ENCODE measurements at places on chromosomes 16 and 17.

DNA sequence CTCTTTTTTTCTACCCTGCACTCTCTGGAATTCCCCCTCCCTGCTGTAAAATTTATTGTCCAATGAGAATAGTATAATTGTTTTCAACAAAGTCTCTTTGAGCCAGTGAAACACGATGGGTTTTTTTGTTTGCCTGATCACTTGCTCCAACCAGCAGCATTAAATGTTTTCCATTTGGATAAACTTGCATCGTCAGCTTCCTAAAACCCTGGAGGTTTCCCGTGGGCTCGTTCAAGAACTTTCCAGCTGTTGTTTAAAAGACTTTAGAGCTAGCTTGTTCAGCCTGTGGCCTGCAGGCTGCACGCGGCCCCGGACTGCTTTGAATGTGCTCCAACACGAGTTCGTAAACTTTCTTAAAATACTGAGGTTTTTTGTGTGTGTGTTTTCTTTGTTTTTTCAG is 14.9 kb downstream of the NAGPA start:
- DNase-seq: no peak

DNA sequence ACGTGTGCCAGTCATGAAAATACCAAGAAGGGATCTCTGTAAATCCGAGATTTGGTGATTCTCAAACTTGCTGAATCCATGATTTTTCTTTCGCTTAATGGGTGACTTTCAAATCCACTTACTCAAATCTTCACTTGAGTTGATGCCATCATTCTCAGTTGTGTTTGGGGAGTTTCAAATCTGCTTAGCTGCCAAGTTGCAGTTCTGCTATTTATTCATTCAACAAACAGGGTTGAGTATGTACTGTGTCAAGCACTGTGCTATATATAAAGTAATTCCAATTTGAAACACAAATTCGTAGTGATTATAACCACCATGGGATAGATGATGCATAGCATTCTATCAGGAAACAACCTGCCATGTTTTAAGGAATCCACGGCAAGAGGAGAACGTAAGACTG is 394.3 kb downstream of the CDH13 start:
- DNase-seq: no peak

DNA sequence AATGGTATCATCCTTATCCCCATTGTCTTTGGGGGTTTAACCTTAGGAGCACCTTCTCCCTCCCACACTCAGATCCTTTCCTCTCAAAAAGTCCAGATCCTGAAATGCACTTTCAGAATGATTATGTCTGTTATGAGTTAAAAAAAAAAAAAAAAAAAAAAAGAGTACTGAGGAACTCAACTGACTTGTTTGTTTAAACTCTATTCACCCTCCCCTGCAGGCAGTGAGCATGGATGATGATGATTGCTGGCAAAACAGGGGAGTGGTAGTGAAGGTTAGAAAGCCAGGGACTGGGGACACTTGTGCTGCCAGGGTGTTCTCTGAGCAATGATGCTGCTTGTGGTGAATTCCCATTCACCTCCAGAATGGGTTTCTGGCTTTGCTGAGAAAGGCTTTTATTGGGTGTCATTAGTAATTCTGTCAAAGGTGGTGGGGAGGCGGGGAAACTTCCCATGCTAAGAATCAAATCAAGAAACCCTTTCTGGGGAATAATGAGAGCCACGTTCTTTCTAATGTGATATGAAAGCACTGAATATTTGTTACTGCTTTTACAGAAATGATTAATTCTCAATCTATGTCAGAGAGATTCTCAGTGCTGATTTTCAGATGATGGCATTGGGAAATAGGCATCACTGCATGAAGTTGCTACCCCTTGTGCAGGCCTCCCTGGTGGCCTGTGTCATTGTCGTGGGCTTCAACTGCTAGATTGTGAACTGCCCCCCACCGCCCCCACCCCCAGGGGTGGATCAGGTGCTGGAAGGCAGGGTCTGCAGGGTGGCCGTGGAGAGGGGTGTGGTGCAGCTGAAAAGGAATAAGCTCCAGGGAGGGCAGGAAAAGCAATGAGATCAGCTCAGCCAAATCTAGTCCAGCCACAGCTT is 14.1 kb downstream of the CCL4 start:
- no peak for DNase-seq

GRCh38 chr17:72545766-72546165 is 424.9 kb downstream of the SOX9 start:
- no peak for DNase-seq

GRCh38 chr16:9518581-9518980 is 427.1 kb downstream of the HAPSTR1 start:
- no peak for DNase-seq

GRCh38 chr16:785563-786535 is 2.3 kb downstream of the RPUSD1 start:
- DNase-seq: peak; percentile 58

- no peak for DNase-seq
These were observed 222.3 kb downstream of the GSG1L start for GRCh38 chr16:27841061-27841801.

DNA sequence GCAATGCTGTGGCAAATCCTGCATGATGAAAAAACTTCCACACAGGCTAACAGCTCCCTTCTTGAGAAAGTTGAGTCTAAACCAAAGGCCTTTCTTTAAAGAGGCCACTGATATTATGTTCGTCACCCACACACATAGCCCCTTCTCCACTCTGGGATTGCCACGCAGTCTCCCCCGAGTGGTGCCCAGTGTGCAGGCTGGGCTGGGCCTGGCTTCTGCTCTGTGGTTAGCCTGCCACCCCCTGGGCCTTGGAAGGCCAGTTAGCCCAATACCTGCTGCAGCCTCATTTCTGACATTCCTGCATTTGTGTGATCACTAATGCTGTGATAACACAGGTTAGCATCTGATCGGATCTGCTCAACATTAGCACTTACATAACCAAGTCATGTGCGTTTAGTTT is 44.8 kb downstream of the CDH3 start:
- DNase-seq: no peak

GRCh38 chr16:55042556-55043432 is 112.1 kb downstream of the IRX5 start:
- DNase-seq: no peak

DNA sequence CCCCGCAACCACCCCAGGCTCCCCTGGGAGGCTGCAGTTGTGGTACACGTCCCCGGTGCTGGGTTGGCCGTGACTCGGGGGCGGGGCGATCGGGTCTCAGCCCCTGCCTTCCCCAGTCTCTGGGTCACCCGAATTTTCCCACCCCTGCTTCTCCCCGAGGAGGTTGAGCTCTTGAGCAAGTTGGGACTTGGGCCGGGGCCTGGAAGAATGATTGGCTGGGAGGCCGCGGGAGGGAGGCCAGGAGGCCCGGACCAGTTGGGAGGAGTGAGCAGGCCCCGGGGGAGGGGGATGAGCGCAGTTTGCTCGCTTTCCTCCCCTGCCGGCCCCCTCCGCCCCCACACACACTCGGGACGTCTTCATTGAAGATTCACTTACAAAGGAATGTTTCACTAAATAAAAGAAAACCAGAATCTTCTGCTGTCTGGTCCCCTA is 4.5 kb upstream of the HEXIM1 start:
- DNase-seq: no peak

- DNase-seq: no peak
These were observed 440.4 kb upstream of the SALL1 start for GRCh38 chr16:51591480-51591879.

DNA sequence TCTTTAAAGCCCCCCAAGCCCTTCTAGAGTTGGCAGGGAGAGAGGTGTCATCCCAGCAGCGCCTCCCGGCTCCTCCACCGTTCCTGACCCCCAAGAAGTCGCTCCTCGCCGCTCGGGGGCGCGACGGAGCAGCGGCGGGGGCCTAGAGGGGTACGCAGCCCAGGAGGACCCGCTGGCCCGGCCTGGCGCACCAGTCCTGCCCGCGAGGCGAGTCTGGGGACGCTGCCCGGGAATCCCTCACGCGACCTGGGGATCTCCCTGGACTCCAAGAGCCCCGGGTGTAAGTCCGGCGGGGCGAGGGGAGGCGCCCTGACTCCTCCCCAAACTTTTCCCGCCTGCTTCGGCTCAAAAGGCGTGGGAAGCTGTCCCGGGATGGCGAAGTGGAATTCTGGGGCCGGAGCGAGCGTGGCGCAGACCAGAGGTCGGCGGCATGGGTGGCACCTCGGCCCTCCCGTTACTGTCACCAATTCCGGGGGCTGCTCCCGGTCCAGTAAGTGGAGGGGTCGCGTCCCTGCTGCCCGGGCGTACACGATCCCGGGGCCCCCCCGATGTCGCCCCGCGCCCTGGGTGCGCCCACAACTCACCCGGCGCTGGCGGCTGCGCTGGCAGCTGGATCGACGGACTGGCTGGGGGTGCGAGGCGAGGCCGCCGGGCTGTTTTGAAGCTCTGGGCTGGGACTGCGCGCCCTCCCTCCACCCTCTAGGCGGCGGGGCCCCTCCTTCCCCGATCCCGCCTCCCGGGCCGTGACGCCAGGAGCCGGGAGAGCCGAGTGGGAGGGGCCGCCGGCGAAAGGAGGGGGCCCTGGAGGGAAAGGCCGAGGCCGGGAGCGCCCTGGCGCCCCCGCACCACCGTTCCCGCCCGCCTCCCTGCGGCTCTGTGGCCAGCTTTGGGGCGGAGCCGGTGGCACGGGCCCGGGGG is at the start of gene EMP2:
Gene EMP2 (minus strand): TSS at position 634 of the 918 bp plus-strand sequence. CDS start 32,981 bp downstream, outside the sequence.
- DNase-seq: no peak

GRCh38 chr16:19913340-19913645 is 28.6 kb upstream of the GPRC5B start:
- no peak for DNase-seq

- DNase-seq: no peak
These were observed at the start of gene NDRG4 for GRCh38 chr16:58499615-58500351. TSS of gene NDRG4 (plus strand) at chr16:58500143. CDS start at chr16:58500249, 106 bp downstream.

GRCh38 chr16:30523768-30524574 is 2.4 kb downstream of the ZNF768 start:
- no peak for DNase-seq

GRCh38 chr17:75059369-75060345 is 12.6 kb downstream of the KCTD2 start:
- DNase-seq: no peak

DNA sequence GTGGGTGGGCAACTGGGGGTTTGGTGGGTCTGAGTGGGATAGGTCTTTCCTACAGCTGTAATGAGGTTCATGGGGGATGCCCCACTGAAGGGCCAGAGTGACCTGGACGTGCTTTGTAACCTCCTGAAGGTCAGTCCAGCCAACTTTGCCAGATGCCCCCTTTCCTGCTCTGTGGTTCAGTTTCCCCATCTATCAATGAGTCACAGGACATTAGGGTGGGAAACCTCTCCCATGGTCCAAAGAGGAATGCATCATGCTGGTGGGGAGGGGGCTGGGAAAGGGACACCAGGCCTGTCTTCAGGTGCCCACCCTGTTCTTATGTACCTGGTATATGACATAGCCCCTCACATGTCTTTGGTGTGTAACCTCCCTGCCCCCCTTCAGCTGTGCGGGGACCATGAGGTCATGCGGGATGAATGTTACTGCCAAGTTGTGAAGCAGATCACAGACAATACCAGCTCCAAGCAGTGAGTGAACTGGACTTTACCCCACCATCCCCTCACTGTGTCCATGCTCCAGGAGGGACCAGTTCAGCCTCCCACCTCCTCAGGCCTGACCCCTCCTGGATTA is 24.0 kb upstream of the ALKBH5 start:
- no peak for DNase-seq

Measured in stimulated activated CD4-positive, alpha-beta T cell treated with anti-CD3 and anti-CD28 coated beads, TNF-alpha, amount 100 ng/mL, for 4 hours (primary cell).